ENCODE measurements at places on chromosomes 6 and 20.
A peak's percentile ranks its signal among the peaks of the same experiment; 100 is the strongest.

DNA sequence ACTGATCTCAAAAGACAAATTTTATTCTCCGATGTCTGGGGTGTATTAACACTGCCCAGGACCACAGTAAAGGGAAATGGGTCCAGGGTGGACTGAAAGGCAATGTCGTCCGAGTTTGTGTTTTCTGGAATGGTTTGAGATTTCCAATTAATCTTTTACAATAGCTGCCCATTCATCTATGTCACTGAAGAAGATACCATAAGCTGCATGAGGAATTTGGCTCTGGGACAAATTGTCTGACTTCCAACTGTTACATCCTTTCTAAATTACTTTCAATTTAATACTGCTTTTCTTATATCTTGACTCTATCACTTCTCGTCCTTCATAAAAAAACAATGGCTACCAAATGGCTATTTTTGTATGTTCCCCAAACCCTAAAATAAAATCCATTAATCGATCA lies 130.7 kb upstream of the KCNK16 start:
- DNase-seq = no peak

DNA sequence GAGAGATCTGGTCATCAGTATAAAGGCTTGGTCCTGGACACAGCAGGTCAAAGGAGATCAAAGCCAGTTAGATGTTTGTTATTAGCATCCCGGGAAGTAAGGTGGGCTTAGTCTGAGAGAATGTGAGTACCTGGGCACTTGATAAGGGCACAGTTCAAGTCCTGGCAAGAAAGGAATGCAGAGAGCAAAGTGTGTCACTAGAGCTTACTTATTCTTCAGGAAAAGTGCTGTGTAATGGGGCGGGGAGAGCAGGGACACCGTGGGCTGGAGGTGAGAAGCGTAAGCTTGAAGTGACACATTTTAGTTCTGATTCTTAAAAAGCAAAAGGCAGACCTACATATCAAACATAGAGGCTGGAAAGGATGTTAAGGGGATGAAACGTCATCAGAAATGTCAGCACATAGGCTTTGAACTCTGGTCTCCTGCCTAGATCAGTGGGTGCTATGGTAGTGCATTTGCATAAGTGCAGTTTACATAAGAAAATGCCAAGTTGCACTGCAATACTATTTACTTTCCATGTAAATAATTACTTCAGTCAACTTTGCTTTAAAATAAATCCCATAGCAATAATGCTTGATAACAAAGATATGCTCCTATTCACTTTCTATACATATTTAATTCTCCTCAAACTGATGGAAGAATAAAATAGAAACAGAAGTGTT lies 2.6 kb downstream of the SAMD5 start:
- no peak for DNase-seq

DNA sequence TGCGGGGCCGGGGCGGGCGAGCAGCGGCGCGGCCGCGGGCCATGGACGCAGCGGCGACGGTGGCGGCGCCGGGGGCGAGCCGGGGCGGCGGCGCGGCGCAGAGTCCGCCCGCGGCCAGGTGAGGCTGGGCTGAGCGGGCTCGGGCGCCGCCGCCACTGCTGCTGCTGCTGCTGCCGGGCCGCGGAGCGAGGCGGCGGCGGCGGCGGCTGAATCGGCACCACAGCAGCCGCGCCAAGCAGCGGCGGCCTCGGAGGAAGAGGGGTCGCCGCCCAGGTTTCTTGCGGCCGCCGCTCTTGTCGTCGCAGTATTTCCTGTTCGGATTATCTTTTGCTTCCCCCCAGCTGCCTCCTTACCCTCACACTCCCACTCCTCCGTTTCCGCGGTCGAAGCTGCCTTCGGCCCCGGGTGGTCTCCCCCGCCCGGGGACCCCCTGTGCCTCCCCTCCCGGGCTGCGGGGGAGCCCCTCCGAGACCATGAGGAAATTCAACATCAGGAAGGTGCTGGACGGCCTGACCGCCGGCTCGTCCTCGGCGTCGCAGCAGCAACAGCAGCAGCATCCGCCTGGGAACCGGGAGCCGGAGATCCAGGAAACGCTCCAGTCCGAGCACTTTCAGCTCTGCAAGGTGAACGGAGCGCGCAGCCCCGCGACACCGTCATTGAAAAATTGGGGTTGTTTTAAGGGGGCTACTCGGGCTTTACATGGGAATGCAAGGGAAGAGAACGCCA lies at the start of gene STXBP5:
Gene STXBP5 (plus strand): TSS at position 358 of the 726 bp plus-strand sequence. CDS start 116 bp downstream, at position 474.
- DNase-seq = peak; percentile 82

DNA sequence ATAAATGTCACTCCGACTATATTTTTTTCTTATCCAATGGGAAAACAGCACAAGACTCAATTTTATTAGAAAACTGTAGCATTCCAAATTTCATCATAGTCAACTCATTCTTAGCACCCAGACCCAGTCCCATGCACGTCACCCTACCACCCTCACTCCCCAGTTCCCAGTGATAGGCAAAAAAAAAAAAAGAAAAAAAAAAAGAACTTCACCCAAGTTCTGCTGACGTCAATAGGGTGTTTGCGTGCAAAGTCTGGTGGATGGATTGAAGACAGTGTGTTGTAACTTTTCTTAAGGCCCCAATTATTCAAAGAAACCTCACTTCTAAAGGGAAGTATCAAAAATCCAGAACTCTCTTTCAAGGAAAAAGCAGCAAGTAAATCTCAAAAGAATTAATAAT lies 213.9 kb upstream of the PRDM1 start:
- DNase-seq = no peak

DNA sequence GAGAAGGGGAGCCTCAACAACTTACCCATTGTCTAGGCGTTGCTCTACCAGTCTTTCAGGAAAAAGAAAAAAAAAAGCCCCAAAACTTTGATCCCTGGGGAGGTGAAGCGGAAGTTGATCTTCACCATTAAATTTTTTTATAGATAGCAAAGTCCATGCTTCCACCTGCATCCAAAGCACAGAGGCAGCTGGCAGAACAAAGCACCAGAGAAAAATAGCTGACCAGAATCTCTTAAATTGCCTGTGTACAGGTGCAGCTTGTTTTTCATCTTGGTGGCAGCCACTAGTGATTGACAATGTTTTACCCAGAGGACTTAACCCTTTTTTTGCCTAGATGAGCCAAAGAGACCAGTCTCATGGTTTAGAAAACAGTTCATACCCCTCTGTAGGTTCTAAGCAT lies 86.0 kb downstream of the MYB start:
- DNase-seq = peak; percentile 87

DNA sequence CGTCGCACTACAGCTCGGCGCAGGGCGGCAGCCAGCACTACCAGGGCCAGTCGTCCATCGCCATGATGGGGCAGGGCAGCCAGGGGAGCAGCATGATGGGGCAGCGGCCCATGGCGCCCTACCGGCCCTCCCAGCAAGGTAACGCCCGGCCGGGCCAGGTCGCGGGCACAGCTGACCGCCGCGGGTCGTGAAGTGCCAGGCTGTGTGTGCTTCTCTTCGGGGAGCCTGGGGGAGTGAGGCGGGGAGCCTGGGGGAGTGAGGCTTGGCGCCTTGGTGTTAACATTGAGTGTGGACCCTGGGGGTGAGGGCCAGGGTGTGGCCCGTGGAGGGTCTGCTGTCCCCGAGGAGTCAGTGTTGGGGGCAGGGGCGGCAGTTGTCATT lies 19.4 kb upstream of the MTG2 start:
- DNase-seq = no peak

DNA sequence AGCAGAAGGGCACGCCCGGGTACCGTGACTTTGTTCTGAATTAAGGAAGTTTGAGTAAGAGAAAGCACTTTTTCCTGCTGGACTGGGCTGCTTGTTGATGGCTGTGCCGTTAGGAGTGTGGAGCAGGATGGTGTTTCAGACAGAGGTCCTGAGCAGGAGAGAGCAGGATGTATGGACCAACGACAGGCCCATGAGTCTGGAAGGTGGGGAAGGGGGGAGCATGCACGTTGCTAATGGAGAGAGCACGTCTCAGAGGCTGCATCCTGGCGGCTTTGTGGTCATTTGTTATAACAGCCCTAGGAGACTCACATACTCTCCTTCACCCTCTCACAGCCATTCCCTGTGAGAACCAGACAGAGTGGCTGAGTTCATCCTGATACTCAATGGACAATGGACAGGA lies 56.8 kb downstream of the PHACTR3 start:
- DNase-seq = no peak

GRCh38 chr20:16472045-16472872 lies 101.0 kb downstream of the KIF16B start:
- DNase-seq = no peak

DNA sequence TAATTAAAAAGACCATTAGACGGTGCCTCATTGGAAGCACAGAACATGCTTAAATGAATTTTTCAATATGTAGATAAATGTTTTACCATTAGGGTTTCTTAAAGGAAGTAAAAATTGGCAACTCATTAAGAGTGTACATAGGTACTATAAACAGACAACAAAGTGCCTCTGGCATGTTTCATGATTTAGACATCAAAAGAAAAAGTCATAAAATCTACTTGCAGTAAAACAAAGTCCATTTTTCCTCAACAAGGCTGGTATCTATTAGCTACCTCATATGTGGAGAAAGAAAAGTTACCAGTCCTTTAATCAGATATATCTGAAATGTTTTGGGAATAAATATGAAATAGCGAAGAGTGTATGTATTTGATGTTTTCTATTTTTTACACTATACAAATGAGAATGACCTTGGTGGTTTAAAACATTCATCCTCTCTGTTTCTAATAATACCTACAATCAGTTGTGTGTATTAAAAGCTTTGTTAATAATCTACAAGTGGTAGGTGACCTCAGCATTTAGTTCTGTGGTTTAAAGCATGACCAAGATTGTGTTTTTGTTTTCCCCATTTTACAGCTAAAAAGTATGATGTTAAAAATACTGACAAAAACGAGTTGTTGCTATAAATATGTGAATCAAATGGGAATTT lies 87.5 kb downstream of the HDGFL1 start:
- no peak for DNase-seq

DNA sequence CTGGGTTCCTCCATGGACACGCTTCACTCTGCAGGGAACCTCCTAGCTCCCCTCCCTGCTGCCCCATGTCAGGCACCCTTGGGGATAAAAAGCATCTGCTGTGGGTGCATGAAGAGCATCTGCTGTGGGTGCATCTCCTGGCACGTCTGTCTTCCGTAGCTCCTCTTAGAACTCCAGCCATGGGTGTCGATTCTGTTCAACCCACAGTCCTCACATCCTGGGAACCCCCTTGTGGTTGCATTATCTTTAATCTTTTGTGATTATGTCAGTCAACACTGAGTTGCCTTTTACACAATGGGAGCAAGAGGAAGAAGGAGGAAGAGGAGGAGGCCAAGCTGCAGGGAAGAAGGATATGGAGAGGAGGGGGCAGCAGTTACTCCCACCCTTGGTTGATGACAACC lies 24.1 kb upstream of the CCR6 start:
- DNase-seq = no peak

GRCh38 chr20:51687108-51687507 lies 81.1 kb downstream of the ATP9A start:
- no peak for DNase-seq

GRCh38 chr6:34280216-34280615 lies 31.4 kb upstream of the SMIM29 start:
- no peak for DNase-seq

DNA sequence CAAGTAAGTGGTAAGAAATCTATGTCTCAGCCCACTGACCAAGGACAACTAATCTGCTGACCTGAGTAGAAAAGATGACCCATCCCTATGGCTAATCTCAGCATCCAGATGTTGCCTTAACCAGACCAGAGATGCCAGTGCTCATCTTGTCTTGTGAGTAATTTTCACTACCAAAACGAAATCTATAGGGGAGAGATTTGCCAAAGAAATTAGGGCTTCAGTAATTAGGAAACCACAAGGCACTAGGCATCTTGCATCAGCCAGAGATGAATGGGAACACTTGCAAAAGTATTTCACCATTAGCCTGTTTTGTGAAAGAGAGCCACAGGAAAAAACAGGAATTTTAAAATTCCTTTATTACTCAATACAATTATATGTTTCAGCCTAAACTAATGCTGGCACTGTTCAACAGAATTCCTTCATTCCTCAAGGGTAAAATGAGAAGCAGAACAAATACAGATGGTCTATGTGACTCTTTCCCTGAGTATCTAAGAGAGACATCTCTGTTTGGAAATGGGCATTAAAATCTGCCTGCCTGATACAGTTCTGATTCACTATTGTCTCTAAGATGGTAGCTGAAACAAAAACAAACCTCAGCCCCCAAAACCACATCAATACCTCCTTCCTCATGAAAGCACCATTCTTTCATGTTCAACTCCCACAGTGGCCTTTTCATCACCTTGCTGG lies 87.8 kb downstream of the GMDS start:
- DNase-seq = no peak

GRCh38 chr20:23631981-23632710 lies 5.6 kb downstream of the CST3 start:
- no peak for DNase-seq

DNA sequence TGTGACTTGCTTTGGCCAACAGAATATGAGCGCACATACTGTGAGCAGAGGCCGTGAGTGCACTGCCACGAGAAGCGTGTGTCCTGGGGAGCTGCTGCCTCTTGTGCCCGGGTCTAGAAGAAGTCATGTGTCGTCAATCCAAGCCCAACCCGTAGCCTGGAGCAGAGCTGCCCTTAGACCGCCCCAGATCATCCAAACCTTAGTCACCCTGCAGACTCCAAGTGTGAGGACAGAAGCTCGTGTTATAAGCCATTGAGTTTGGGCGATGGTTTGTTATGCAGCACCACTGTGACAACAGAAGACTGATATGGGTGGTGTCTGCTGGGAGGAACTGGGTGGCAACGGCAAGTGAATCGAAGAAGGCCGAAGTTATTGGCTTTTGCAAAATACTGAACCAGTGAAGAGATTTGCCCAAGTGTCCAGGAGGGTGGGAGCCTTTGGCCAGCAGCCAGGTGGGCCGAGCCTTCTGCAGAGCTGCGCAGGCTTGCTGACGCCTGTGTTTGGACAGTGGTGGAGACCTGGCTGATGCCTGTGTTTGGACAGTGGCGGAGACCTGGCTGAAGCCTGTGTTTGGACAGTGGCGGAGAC lies 101.3 kb upstream of the SULF2 start:
- DNase-seq = no peak

DNA sequence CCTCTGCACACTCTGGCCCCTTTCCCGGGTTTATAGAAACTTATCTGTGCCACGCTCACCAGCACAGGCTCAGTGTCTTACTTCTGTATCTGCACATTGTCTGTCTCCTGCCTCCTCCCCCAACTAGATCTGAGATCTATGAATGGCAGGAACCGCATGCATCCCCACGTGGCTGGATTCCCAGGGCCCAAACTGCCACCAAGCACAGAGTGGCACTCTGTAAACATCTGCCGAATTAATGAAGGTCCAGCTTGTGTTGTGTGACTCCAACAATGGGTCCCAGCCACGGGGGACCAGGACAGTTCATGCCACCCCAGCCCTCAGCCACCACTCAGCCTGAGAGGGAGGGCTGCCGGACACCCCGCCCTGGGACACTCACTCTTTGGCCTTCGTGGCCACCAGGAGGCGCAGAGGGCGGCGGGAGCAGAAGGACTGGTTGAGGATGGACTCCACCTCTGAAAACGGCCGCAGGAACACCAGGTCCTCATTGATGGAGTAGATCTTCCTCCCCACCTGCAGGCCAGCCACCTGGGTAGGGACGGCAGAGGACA lies 171.1 kb downstream of the PREX1 start:
- DNase-seq = no peak
